Myocyte (in vitro differentiated cells): ENCODE measurements at places on chromosomes 5 and 9. TPM values are rescaled to one million over a fixed set of nuclear protein-coding genes. Genes with fewer than 3 reads are reported as not detected.

The PCDHAC1 gene
- total RNA-seq = 0.05 and 0.10 TPM in 2 replicates

The SOHLH1 gene
- not detected in 2 replicates for total RNA-seq

The QRFP gene
- not detected in 2 replicates for total RNA-seq

The TMEM171 gene
- total RNA-seq = 10.4 and 22.6 TPM in 2 replicates

GRCh38 chr5:178114325-178115135, 1.2 kb downstream of the N4BP3 start:
- peak; percentile 92 for DNase-seq

- peak; percentile 55 for DNase-seq
Measured at GRCh38 chr5:158845941-158846340, 253.8 kb downstream of the EBF1 start.

- DNase-seq = peak; percentile 52
Measured at GRCh38 chr5:139808481-139809330, 13.1 kb downstream of the PSD2 start.

DNA sequence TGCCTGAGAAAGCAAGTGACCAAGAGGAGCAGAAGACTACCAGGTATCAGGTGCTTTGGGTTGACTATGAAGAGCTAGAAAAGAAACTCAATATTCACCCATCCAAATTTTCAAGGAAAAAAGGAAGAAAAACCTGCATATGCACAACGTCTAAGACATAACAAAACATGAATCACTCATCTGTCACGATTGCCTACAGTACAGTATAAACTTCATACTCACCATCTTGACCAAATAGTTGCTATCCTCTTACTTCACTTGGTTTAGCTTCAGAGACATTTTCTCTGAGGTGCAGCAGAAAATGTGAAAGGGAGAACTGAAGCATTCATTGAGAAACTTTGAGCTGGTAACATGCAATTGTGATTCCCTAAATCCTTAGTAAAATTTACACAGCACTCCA, 228.6 kb upstream of the MPDZ start:
- DNase-seq = no peak

DNA sequence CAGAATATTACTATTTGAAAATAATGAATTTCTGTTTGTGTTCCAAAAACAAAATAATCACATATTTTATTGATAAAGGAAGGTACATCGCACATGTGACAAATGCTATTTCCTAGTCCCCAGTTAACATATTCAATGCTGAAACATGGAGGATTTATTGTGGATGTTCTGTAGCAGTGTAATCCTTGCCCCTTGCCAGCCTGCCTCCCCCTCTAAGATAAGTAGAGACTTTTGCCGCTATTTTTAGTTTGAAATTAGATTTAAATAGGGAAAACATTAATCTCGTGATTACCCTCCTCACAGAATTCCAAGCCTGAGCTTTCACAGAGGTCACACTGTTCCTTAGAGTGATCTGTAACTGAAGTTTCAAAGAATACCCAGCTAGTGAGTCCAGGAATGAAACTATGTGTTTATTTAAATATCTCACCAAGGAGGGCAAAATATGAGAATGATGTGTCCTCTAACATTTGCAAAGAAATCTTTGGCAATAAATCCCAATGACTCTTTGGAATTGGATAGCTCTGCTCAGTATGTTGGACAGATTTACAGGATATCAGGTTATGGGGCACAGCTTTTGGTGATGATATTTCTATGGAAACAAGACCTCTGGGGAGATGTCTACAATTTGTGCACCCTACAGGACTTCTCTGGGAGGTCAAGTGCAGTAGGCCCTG, 17.3 kb downstream of the CTXN3 start:
- DNase-seq = no peak

DNA sequence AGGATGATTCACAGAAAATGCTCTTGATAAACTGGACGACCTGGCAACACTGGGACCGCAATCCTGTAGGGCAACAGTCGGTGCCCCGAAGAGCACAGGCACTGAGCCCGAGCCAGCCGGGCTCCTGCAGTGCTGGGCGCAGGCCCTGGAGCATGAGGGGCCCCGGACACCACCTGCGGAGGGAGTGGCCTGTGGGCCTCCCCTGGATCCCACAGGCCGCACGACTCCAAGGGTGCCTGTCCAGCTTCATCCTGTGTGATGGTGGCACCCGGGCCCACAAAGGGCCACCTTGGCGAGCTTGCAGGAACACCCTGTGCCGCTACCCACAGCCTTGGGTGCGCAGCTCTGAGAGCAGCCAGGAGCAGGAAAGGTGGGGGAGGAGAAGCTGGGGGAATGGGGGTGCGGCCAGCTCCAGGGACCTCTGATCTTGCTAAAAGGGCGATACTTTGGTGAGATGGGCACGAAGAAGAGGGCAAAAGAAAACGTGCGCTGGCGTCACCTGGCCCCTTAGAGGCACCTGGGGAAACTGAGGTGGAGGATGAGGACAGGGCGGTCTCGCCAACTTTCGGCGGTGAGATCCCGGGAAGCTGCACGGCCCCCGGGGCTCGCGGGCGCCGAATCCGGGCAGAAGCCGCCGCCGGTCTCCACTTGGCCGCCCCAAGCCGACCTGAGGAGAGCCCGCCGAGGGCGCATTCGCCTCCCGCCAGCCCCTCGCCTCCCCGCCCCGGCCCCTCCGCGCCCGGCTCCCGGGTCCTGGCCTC, 722 bp downstream of the TBC1D9B start:
- peak; percentile 44 for DNase-seq

- no peak for DNase-seq
Measured at GRCh38 chr5:132455614-132456115, 34.9 kb downstream of the IRF1 start.

- DNase-seq = no peak
Measured at GRCh38 chr9:21969011-21969940, 24.9 kb downstream of the CDKN2A start.
